ENCODE measurements at places on chromosomes 7 and 10. TPM values are rescaled to one million over a fixed set of nuclear protein-coding genes. Genes with fewer than 3 reads are reported as not detected.

DNA sequence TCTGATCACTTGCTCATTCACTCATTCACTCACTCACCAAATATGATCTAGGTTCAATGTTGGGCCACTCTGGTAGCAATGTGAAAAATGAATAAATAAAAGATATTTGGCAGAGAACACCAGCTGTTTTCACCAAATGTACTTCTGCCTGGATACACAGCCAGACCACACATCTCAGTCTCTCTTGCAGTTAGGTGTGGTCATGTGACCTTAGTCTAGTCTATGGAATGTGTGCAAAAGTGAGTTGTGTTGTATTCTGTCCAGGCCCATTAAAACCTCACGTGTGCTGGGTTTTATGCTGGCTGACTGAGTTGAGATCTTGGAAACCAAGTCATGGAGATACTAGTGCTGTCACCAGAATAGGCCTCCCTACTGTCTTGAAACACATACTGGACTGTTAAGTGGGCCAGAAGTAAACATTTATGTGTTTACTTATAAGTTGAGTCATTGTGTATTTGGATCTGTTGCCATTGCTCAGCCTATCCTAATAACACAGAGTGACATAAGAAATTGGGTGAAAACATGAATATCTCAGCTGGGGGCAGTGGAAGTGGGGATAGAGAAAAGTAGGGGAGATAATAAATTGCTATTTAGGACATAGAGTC is 145.5 kb downstream of the PTEN start:
- no peak for DNase-seq

DNA sequence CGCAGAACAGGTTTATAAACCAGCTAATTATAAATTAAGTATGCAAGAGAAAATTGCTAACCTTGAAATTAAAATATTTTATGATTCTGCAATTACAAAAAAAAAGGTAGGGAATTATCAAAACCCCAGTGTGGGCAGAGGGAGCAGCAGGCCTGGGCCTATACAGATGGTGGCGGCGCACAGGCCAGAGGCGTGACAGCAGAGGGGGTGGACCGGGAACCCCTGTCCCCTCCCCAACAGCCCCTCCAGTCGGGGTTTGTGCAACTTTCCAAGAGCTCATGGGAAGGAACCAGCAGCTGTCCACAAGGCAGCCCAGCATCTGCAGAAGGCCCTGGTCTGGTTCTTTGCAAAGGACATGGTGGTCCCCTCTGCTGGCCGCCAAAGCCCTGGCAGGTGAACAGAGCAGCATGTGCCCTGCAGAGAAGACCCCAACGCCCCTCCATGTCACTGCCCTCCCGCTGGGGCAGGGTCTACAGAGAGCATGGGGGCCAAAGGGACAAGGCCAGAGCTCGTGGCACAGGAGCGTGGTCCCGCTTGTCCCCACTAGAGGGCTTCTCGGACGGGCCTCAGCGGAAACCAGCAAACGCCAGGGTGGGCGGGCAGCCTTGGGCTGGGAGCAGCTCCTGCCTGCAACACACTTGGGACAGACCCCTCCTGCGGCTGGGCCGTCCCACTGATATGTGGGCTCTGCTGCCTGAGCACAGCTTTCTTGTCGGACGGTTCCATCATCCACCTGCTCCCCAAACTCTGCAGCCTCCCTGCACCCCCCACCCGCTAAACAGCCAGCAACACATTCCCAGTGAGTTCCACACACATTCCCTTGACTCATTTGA is 75.1 kb downstream of the EBF3 start:
- DNase-seq, result peak; percentile 51

DNA sequence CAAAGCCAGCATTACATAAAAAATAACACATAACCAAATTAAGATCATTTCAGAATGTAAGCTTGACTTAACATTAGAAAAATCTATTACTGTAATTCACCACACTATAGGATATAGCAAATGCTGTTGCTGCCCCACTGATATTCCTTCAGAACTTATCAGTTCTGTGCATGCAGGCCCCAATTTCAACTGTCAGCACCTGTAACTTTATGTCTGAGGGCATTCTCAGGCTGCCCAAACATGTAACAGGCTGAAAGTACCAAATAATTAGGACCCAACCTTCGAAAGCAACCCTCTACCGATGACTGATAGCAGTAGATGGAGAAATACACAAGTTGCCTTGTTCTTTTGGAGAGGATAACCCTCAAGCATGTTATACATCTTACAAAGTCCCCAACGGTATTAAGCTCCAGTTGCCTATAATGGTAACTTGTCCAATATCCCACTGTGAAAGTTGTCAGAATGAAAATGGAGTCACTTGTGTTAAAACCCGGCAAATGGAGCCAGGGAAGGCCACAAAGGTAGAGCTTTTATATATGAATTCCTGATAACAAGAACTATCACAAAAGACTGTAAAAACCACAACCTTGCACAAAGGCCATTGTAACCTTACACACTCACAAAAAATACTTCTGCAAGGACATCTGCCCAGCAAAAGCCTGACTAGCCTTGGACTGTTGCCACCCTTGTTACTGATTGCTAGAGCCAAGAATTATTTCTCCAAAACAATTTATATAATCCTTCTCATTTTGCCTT is 66.9 kb upstream of the ZNF746 start:
- no peak for DNase-seq

DNA sequence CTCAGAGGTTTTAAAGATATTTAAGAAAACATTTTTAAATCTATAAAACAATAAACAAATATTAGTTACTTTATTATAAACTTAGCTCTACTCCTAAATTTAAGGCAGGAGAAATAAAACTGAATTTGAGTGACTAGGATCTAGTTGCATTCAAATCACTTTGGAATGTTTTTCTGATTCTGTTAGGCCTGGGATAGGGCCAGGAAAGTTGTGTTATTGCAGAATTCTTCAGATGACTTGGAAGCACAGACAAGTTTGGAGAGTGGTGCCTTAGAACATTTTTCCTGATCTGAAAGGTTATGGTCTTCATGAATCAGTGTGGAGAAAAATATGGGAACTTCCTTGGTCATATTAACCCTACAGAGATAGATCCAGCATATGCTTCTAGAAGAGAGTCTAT is 15.6 kb upstream of the SLC25A13 start:
- DNase-seq, result no peak

Gene HHEX
- not detected for total RNA-seq
